ENCODE measurements at places on chromosomes 1 and 21. TPM values are rescaled to one million over a fixed set of nuclear protein-coding genes. Genes with fewer than 3 reads are reported as not detected.

The ASPM gene
- 0.91 TPM for total RNA-seq

The TTC34 gene
- 1.5 TPM for total RNA-seq

The MYOM3 gene
- total RNA-seq, result 269 TPM

The GBP3 gene
- 8.9 TPM for total RNA-seq

The CAPN9 gene
- total RNA-seq, result 0.28 TPM

The BNIPL gene
- total RNA-seq, result 0.40 TPM

The L1TD1 gene
- total RNA-seq, result 0.09 TPM

The CCDC185 gene
- 0.35 TPM for total RNA-seq

The HHIPL2 gene
- 0.14 TPM for total RNA-seq

The LEFTY2 gene
- 2.1 TPM for total RNA-seq

The FLG2 gene
- total RNA-seq, result not detected

The FAM72C gene
- not detected for total RNA-seq

The SOX13 gene
- total RNA-seq, result 17.9 TPM

The CD164L2 gene
- not detected for total RNA-seq

The SMCP gene
- not detected for total RNA-seq

The C1QB gene
- total RNA-seq, result 134 TPM

The C1QTNF12 gene
- total RNA-seq, result not detected

The BRWD1 gene
- 34.0 TPM for total RNA-seq

The OR2T2 gene
- total RNA-seq, result not detected

The LMOD1 gene
- total RNA-seq, result 40.3 TPM

The UBAP2L gene
- 104 TPM for total RNA-seq

The OR10Z1 gene
- total RNA-seq, result not detected

The VANGL1 gene
- 7.5 TPM for total RNA-seq

The ALX3 gene
- not detected for total RNA-seq

The TRIM67 gene
- total RNA-seq, result 0.06 TPM

The SLC26A9 gene
- 9.3 TPM for total RNA-seq

The YBEY gene
- 16.0 TPM for total RNA-seq

The RHBDL2 gene
- total RNA-seq, result 0.39 TPM

The CRNN gene
- total RNA-seq, result not detected

The C1orf116 gene
- total RNA-seq, result not detected

The C1orf50 gene
- total RNA-seq, result 7.2 TPM

The NBPF4 gene
- not detected for total RNA-seq

The GBP2 gene
- total RNA-seq, result 15.2 TPM

The RRP1B gene
- 11.2 TPM for total RNA-seq

The CFHR5 gene
- total RNA-seq, result not detected

The NCAM2 gene
- 8.2 TPM for total RNA-seq

The ST6GALNAC5 gene
- total RNA-seq, result 0.39 TPM

The S100B gene
- 11.9 TPM for total RNA-seq

Measured in right cardiac atrium (tissue), 5 donors.